ENCODE measurements at places on chromosomes 7 and 10.

DNA sequence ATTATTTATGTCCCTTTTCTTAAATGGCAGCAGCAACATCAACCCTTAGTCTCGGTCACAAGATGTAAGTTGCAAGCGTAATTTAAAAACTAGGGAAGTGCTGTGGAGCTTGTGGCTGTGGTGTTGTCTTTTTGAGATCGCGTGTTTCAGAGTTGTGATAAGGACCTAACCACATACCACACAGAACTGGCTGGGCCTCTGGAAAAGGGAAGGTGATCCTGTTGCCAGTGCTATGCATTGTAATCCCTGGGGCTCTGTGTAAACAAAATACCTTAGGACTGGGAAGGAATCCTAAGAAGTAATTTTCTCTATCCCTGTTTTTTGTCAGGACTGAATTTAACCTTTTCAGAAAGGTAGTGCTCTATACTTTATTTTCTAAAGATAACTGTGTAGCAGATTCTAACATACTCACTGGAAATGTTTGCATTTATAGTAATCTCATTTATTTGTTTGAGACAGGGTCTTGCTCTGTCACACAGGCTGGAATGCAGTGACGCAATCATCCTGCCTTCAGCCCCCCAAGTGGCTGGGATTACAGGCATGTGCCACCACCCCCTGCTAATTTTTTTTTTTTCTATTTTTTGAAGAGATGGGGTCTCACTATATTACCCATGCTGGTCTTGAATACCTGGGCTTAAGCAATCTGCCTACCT, 60.4 kb downstream of the INPP5F start:
- DNase-seq: no peak

DNA sequence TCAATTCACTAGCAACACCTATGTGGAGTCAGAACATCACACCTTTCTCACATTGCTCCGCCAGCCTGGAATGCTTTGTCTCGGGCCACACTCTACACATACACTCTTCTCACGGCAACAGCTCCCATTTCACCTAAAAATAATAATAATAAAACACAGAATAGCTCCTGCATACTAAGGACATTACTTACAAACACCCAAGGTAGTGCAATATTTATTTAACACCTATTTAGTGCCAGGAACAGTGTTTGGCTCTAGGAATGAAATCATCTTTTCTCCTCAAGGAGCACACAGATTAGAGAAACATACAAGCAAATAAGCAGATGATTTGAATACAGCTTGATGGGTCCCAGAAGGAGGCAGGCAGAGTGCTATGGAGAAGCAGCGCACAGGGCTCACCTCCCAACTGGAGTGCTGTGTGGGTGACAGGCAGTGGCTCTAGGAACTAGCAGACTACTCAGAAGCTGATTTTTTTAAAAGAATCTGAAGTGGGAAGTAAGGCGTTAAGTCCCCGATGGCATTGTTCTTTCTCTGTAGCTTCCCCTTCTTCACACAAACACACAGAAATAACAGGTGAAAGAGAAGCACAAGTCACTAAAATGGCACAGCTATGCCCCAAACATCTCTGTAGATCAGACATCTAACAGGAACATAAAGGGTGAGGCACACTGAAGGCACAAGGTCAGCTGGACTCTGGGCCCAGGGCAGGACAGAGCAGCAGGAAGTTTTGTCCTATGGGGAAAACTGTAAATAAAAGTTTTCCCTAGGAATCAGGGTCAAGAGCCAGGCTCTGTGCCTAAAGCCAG, 16.7 kb downstream of the USP6NL start:
- DNase-seq: no peak

DNA sequence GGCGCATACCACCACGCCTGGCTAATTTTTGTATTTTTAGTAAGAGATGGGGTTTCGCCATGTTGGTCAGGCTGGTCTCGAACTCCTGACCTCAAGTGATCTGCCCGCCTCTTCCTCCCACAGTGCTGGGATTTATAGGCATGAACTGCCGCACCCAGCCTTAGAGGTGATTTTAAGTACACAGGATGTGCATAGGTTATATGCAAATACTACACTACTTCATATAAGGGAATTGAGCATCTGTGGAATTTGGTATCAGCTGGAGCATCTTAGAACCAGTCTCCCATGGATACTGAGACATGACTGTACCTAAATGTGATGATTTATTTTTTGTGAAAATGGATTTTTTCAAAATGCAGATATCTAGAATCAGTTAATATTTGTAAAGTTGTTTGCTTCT, 21.1 kb downstream of the WAC start:
- DNase-seq: no peak

GRCh38 chr7:158774952-158775351, 54.4 kb downstream of the ESYT2 start:
- DNase-seq: no peak

GRCh38 chr10:131216681-131217230, 94.8 kb downstream of the TCERG1L start:
- no peak for DNase-seq

DNA sequence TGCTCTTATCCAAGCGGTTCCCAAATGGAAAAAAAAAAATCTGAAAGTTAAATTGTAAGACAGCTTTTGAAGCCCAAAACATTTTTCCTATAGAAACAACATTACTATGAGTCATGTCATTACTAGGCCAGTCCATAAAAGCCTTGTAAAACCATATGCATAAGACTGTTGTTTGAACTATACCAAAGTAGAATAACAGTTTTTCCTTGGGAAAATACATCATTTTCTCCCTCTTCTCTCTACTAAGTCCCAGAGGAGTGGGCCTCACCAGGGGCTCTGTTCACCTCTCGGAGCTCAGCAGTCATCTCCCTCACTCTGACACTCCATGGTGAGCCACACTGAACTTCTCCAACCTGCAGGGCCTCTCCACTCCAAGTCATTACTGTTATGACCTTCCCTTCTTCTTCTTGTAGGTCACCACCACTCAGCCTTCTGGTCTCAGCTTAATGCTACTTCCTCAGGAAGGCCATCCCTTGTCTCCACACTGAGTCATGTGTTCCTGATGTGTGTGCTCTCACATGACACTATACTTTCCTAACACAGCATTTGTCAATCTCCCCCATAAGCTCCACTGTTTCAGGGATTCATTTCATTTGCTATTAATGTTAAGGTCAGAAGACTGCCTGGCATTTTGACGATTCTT, 32.5 kb downstream of the ZNF438 start:
- DNase-seq: no peak

DNA sequence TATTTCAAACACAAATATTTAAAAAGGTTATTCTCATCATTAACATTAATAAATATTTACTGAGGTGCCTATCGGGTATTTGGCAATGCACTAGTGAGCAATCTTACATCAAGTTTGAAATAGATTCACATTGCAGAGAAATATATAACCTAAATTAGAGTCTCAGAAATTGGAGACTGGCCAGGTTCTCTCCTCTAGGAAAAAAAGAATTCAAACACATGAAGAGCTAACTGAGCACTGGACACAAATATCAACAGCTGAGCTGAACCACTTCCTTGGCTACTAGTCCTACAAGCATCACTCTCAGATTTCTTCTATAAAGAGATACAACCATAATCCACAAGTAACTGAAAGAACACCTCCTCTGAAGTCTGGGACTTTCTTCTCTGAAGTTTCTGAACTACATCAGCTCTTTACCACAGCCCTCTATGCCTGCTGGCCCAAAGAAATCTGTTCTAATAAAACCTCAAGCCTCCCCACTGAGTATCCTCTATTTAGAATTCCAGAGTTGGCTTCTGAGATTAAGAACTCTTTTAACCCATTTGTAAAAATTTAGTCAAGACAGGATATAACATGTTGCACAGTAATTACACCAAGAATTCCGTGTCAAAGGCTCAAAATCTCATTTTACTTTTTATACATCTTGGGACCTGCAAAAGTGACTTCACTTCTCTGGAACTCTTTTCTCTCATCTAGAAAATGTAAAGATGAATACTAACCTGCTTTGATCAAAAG, 45.2 kb downstream of the MTERF1 start:
- DNase-seq: no peak

DNA sequence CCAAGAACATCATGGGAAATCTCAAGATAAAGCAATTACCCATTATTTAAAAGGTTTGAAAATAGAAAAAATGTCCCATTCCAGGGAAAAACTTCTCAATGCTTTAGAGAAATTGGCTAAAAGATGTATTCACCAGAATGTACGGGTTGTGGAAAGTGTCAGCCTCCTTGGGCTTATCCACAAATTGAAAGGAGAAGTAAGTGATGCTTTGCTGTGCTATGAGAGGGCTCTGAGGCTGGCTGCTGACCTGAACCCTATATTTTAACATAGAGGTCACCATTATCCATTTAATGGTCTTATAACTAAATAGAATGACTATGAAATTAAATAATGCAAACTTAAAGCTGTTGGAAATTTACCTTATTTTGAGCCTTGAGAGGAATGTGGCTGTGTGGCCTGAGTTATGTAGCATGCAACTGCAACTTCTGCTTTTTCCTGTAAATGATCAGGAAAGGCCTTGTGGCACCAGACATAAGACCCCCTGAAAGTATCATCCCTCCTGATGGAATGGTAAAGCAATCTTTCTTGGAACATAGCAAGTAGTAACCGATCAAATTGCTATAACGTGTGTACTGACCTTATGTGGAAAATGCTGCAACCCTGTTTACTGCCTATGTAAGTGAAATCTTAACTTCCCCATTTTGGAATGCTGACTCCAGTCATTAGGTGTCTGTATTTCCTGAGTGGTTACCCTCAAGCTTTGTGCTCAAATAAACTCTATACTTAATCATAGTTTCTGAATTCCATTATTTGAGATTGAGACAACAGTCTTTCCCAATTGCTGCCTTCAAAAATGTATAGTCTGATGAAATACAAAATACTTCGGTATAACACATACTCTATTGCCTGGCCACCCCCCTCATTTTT, 6.9 kb downstream of the IFIT1B start:
- no peak for DNase-seq

- no peak for DNase-seq
These were observed 27.7 kb upstream of the AP5Z1 start for GRCh38 chr7:4747746-4748145.

DNA sequence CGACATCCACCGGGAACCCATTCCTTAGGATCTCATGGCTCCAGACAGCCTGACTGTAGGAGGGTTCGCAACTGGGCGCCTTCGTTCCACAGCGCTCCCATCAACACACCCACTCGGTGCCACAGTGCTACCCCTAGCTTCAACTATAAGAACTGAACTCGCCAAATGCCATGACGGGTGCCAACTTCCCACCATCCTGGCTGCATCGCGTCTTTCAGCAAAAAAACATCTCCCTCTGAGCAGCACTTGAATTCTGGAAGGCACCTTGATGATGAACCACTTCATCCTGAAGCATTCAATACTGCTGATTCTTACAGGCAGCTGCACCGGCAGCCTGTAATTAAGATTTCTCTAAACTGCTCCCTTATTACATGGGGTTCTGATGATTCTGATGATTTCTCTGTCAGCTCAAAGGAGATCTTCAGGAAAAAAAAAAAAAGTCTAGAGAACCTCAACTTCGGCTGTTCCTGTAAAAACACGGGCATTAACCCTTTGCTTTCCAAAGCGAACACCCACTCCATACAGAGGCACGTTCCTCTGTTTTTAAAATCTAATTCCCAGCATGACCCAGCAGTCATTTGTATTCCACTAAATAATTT, 1.3 kb downstream of the CYTH3 start:
- no peak for DNase-seq

- no peak for DNase-seq
These were observed 121.6 kb upstream of the KLF6 start for GRCh38 chr10:3906511-3907111.

DNA sequence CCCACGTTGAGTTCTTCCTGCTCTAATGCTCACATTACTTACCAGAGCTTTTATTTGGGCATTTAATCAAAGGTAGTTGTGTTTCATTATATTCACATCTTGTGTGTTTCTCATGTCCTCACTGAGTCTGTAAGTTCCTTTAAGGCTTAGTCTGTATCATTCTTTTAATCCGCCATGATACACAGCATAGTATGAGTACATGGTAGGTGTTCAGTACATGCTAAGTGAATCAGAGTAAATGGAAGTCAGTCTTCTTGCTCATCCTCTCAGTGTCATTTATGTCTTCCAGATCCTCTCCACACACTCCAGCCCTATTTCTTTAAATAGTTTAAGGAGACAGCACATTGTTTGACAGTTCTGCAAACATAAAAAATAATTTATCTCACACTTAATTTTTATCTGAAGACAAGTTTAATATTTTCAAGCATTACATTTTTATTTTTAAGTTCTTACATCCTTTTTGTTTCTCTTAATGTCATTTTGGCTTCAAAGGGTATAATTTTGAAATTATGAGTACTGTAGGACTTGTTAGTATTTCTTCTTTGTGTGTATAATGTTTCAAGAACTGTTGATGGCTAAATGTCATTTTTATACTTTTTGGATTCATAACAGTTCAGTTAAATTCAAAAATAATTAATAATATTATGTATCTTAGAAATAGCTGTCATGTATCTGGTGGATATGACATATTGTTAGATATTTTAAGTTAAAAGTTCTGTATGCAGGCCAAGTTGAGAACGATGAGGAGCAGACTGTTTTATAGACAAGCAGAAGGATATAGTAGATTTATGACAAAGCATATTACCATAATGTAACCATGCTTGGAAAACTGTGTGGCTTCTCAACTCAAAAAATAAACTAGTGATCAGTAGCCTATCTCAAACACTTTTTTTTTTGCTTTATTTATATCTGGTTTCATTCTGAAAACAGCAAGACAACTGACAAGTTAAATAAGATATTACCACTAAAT, 342.7 kb downstream of the LRMDA start:
- no peak for DNase-seq
